ENCODE measurements at places on chromosomes 5 and 9.

DNA sequence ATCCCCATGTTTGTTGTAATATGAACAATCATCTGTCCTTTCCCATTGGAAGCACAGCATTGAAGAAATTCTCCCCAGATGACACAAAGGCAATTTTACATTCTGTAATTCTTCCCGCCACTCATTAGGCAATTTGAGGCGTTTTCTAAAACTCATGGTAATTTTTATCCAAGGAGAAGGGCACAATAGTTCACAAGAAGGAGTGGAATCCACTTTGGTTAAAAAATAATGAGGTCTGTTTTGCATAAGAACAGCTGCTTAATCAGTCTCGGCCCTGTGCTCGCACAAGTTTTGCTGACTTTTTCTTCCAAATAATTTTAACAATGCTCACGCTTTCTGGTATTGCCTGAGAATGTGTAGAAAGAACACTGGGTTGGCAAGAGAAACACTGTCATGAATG lies 94.0 kb downstream of the CAVIN4 start:
- DNase-seq, result no peak

DNA sequence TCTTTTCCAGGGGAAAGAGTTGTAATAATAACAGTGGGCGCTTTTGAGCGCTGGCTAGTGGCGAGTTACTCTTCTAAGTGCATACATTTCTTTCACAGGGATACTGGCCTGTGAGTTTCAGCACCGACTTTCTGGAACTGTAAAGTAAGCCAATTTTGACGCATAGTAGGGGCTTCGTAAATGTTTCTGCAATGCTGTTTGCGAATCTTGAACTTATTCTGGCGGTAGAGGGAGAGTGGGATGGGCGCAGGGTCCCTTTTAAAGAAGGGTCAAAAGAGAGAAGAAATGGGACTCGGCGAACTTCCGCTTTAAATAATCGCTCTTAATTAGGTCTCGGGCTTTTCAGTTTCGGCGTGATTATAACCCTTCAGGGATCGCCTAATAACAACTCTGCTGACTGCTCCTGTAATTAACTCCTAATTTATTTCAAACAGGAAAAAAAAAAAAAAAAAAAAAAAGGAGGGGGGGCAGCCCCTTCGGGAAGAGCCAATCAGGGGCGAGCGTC lies 351 bp upstream of the MSX2 start:
- no peak for DNase-seq

DNA sequence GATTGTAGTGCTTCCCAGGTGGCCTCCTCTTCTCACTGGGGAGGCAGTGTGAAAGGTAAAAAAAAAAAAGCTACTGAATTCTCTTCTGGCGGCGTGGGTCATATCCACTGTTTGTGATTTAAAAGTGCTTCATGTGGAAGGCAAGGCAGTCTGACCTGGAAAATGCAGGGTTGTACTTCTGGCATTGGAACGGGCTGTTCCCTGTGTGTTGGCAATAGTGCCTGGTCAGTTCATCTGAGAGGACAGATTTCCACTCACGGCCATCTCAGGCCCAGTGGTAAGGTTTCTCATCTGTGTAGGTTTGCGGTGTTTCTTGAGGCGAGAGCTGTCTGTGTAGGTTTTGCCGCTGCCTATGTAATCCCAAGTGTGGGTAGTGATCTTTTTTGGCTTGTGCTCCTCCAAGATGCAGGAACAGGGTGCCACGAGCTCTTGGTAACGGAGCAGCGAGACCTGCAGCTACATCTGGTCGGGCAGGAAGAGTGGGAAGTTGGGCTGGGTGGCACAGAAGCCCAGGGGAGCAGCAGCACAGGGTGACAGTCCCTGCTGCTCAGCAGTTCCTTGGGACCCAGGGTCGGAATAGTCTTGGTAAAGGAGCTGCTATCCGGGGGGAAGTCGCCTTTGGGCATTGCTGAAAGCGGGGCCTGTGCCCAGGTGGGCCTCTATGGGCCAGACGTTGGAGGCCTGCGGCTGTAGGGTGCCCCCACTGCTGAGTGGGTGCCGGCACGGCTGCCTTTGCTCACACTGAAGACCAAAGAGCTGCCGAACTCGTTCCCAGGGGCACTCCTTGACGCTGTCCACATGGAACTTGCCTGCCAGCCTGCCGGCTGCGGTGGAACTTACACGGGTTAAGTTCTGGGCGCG lies 11.2 kb downstream of the RCL1 start:
- no peak for DNase-seq

DNA sequence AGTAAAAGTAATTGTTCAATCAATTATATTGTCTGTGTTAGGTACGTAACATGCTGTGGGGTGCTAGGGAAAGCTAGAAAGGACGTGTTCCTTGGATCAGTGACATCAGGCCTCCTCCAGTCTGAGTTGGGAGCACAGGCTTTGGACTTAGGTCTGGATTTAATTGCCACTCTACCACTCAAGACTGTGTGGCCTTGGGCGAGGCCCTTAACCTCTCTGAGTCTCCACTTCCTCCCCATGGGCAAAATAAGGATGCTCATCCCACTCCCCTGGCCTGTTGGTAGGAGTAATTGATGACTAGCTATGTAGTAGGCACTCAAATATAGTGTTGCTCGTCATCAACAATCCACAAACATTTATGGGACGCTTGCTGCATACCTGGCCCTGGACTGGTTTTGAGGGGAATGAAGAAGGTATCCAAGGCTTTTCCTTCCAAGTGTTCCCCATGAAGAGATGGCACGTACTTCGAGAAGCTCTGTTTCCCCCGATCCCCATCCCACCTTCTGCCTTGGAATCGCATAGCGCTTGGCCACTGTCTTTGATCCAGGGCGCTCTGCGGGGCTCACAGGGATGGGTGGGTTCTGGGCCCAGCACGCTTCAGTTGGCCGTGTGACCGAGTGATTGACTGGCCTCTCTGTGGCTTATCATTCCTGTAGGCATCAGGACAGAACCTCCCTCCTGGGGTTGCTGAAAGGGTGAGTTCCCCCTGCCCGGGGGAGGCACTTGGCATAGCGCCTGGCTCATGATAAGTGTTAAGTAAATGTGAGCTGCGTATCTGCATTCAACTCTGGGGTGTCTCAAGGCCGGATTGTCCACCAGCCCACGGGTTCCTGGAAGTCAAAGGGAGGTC lies 8.1 kb downstream of the FGF18 start:
- DNase-seq, result no peak

- no peak for DNase-seq
Measured at GRCh38 chr9:128245421-128246151, 30.2 kb downstream of the GOLGA2 start.

DNA sequence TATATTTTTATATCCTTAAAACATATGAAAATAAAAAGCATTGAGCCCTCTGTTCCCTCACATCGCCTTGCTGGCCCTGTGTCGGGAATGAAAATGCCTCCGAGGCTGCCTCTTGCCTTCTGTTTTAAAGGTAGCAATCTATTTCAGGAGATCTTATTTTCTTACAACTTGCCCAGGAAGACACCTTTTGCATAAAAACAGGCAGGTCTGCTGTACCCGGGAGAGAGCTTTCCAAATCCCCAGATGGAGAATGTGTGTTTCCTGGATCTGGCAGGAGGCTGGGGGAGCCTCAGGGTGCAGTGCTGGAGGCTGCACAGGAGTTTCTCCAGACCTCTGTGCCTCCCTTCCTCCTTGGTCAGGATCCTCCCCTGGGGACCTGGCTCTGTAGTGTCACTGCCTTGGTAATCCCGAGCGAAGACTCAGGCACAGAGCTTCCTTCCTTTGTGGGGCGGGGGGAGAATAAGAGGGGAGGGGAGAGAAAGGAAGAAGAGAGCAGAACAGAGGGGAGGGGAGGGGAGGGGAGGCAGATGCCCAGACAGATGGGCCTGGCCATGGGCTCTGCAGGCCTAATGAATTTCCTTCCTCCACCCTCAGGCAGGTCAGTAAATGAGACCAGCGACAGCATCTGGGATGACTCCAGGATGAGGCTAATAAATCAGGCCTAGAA lies 104.0 kb upstream of the BOD1 start:
- DNase-seq, result no peak

GRCh38 chr5:158802941-158803341 lies 296.8 kb downstream of the EBF1 start:
- DNase-seq, result no peak

DNA sequence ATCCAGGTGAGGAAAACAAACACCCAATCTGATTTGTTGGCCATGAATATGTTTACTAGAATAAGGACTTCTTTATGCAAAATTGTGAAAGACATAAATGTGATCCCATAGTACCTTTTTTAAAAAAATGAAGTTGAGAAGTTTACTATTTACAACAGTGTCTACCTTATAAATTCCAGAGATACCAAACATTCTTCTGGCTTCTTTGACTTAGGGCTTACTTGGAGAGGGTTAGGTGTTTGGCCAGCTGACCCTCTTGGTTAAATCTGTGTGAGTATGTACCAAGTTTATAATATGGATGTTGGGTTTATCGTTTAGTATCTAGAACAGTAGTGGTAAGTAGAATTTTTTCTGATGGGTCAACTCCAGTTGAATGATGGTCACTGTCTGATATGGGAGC lies 212.3 kb downstream of the DOCK8 start:
- DNase-seq, result no peak

DNA sequence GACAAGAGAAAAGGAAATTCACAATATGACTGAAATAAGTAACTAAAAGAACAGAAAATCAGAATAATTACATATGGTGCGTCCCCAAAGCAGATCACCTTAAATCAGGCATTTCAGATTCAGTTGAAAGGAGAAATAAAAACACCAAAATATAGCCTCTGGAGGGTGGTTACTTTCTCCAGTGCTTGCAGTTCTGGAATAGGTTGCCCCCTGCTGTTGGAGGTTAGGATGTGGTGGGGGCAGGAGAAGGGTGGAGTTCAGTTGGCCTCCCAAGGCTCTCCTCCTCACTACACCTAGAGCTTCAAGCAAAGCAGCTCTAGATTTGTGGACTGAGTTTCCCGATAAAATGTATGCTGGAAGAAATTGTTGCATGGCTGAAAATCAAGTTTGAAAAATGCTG lies 338.2 kb upstream of the TLE4 start:
- no peak for DNase-seq

GRCh38 chr5:148401604-148402003 lies 17.8 kb downstream of the FBXO38 start:
- no peak for DNase-seq
